H9 (cell line): ENCODE measurements at places on chromosomes 2 and 18. TPM values are rescaled to one million over a fixed set of nuclear protein-coding genes. Genes with fewer than 3 reads are reported as not detected.

Gene CLHC1
- total RNA-seq = 8.0 and 9.2 TPM in 2 replicates

Gene PLGLB2
- total RNA-seq = 0.68 and 1.4 TPM in 2 replicates

Gene C2orf81
- 2.4 and 3.5 TPM in 2 replicates for total RNA-seq

DNA sequence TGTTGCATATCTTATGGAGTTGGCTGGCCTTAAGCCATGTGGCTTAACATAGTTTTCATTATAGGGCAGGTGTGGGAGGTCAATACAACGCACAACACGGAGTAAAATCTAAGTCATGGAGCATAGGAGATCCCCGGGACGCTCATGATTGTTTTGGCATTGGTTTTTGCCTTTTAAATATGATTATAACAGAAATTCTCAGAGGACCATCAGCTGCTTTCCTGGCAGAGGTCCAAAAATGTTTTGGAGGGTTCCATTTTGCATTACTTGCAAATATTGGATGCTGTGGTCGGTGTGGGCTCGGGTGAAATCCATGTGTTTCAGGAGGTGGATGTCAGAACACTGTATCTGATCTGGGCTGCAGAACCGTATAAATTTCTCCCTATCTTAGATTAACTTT is 3.4 kb downstream of the NCOA1 start:
- DNase-seq = no peak

DNA sequence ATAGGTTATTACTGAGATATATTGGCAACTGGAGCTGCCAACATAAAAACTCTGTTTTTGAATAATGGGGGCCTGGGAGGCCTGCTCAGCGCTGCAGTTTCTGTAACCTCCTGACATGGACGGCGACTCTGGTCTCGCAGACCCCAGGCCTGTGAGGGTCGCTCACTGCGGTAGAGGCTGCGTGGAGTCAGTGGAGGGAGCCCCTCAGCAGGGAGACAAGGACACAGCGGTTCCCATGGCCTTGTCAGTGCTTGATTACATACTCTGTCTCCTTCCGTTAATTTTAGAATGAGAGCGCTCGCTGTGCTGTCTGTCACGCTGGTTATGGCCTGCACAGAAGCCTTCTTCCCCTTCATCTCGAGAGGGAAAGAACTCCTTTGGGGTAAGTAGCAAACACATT is 858 bp downstream of the TPO start:
- DNase-seq = no peak

GRCh38 chr2:237765875-237766274 is 32.7 kb upstream of the RBM44 start:
- no peak for DNase-seq

DNA sequence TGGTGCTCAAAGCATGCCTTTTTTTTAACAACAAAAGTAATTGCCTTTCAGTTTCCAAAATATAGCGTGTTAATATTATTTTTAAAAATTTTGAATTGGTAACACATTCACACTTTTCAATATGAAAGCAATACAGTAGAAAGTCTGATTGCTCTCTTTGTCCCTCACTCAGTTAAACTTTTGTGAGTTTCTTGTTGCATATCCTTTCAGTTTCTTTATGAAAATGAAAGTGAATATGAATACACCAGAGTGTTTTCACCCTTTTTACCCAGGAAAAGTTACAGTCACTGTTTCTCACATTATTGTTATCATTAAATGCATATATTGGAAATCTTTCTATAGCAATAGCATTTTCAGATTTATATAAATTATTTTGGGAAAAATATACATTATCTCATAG is 377.4 kb upstream of the CRIM1 start:
- no peak for DNase-seq

- DNase-seq = no peak
These were observed 1671.5 kb upstream of the PIK3C3 start for GRCh38 chr18:40283560-40283959.

GRCh38 chr2:114800371-114800770 is 357.9 kb downstream of the DPP10 start:
- no peak for DNase-seq

DNA sequence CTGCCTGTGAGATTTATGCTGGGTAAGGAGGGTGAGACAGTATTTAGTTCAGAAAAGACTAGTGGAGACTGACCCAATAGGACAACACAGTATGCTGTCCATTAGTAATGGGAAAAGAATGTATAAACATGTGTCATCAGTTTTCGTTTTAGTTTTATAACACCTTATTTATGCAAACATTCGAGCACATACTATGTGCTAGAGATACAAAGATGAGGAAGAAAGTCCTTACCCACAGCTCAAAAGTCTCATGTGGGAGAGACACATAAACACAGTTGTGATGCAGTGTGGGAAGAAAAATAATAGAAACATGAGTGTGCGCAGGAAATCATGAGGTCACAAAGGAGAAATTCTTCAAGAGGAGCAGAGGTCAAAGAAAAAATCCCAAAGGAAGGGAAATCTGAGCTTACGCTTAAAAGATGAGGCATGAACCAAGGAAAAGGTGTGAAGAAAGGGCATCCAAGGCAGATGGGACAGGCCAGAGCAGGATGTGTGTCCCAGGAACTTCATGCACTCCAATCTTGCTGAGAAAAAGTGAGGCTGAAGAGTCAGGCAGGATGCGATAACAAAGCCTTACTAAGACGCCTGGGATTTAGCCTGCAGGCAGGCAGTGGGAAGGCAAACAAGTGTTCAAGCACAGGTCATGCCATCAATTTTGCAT is 8.1 kb downstream of the METTL21A start:
- no peak for DNase-seq

DNA sequence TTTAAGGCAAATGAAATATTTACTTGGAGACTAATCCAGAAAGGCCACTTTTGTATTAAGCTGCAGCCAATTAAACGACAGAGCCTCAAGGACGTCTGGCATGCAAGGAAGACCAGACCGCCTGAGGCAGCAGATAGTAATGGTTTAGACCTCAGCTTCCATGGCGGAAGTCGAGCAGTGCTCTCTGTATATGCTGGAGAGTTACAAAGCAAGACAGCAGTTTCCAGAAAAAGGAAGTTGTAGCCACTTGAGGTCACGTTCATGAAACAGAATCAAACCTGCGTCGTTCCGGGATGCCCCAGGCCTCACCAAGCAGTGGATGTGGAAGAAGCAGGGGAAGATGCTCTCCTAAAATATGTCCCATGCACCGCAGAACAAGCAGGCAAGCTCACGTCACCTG is 142.0 kb downstream of the PTGR3 start:
- DNase-seq = no peak

- DNase-seq = no peak
These were observed 7.8 kb upstream of the TRABD2A start for GRCh38 chr2:84888401-84889276.

GRCh38 chr2:117976581-117976980 is 37.3 kb downstream of the CCDC93 start:
- no peak for DNase-seq

GRCh38 chr2:44929735-44930273 is 11.7 kb upstream of the SIX3 start:
- peak; percentile 77 for DNase-seq
